ENCODE measurements at places on chromosomes 3 and 15.
A peak's percentile ranks its signal among the peaks of the same experiment; 100 is the strongest.

DNA sequence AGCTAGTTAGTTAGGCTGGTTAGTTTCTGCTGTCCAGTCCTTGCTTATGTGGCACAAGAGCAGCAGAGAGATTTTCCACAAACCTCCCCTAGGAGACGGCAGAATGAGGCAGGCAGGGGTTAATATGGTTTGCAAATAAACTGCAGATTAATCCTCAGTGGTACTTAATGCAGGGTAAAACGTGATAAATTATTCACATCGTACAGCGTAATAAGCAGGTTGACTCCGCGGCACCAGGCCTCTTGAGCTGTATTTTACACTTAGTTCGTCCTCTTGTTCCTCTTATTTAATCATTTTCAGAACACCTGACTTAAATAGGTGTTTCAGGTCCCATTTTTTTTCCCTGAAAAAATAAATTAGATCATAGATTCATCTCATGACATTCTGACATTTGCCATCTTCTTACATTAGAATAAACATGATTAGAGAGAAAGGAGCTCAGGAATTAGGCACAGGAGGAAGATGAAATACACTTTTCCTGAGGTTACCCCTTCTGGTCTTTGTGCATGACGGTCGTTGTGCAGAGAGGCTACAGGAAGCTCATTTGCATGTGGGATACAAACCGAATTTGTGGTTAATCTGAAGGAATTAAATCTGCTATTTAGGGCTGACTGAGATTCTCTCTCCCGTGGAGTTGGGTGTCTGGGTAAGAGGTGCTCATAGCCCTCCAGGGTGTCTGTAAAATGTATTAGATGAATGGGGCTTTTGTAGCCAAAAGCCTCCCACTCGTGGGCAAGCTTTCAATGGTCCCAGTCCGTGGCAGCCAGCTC lies 27.1 kb upstream of the VPS8 start:
- DNase-seq: no peak

GRCh38 chr3:127758013-127758412 lies 64.3 kb downstream of the MGLL start:
- no peak for DNase-seq

DNA sequence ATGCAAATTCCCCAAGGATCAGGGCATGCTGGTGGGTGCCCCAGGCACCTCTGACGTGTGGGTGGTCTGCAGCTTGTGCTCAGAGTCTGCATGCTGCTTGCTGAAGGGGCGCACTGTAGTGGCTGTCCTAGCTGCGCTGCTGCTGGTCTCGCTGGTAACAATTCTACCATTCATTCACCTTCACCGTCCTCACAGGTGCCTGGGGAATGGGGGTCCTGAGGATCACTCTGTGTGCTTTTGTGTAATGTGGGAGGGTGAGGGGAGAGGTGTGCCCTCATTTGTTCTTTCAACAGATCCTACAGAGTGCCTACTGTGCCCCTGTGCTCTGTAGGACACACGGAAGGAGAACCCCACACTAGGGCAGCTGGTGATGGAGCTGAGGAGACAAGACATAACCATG lies 2.1 kb upstream of the ITGA11 start:
- no peak for DNase-seq

GRCh38 chr3:12822725-12823373 lies 18.5 kb downstream of the RPL32 start:
- peak; percentile 25 for DNase-seq

DNA sequence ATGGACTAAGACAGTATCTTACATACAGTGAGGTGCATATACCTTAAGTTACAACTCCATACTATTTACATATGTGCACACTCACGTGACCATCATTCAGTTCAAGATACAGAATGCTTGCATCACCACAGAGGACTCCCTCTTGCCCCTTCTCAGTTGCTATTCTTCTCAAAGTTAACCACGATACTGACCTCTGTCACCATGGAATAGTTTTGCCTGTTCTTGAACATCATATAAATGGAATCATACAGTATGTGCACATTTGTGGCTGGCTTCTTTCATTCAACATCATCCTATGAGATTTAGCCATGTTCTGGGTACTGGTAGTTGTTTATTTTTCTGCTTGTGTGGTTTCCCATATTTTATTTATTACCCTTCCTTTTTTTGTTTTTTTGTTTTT lies 10.4 kb upstream of the ZSCAN2 start:
- DNase-seq: no peak

GRCh38 chr3:158273656-158274055 lies 163.8 kb downstream of the RSRC1 start:
- DNase-seq: no peak

- DNase-seq: no peak
These were observed 90.2 kb downstream of the EDEM1 start for GRCh38 chr3:5277612-5278236.

DNA sequence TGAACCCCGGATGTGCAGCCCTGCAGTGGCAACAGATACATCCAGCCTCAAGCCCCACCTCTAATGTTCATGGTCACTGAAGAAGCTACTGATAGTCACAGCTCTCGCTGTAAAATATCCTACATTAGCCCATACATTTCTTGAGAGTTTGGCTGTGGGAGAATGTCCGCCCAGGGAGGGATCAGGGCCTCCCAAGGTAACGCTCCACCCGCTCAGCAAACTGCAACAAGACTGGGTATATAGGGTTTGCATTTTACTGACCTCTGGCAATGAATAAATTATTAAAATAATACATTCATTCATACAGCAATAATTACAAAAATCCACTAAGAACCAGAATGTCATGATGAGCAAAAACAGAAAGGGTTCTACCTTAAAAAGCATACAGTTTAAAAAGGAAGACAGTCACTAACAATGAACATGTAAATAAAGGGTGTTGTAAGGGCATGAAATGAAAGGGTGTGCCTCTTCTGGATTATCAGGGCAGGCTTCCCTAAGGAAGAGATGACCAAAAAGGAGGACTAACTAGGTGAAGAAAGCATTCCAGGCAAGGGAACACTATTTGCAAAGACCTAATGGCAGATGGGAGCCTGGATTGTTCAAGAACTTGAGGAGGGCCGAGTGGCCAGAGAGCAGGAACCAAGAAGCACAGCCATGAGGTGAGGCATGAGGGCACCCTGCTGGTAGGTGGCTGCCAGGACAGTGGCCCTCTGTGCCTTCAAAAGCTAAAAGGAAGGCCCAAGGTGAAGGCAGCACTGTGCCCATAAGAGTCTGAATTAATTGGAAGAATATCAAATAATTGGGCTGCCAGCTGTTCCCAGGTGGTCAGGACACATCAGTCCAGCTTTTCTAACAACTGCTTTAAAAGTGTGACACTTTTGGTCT lies 28.1 kb upstream of the CTDSPL start:
- DNase-seq: no peak

- DNase-seq: no peak
These were observed 7.0 kb upstream of the KLF15 start for GRCh38 chr3:126364130-126364695.

DNA sequence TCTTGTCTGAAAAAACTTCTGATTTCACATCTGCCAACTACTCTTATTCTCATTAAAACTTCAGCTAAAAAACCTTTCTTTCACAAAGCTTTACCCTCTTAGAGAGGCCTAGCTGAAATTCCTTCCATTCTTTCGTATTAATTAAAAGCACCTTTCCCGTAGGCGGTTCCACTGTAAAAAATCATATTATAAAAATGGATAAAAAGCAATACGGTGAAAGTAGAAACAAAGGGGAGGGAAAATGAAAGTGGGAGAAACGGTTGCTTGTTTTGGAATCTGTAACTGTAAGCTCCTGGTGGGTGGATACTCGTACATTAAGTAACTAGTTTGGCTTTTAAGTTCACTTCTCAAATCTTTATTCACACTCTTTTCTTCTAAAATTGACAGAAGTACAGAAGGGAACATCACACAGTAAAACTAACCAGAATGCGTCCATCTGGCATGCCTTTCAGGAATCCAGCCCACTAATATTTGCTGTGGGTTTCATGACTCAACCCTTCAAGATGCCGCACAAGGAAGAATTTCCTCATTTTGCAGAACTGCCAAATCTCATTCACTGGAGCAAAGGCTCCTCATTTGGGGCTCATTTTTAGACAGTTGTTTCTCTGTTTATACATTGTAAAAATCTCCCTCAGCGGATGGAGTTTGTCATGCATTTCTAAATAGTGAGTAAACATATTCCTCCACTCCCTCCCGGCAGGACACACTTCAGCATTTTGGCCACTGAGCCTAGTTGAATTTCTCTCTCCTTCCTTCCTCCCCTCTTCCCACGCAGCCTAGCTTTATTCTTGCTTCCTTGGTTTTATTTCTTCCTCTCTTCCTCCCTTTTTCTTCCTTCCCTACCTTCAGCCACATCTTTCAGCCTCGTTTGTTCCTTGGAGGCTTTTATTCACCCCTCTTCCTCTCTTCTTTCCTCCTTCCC lies 419.5 kb upstream of the NAALADL2 start:
- DNase-seq: peak; percentile 88

DNA sequence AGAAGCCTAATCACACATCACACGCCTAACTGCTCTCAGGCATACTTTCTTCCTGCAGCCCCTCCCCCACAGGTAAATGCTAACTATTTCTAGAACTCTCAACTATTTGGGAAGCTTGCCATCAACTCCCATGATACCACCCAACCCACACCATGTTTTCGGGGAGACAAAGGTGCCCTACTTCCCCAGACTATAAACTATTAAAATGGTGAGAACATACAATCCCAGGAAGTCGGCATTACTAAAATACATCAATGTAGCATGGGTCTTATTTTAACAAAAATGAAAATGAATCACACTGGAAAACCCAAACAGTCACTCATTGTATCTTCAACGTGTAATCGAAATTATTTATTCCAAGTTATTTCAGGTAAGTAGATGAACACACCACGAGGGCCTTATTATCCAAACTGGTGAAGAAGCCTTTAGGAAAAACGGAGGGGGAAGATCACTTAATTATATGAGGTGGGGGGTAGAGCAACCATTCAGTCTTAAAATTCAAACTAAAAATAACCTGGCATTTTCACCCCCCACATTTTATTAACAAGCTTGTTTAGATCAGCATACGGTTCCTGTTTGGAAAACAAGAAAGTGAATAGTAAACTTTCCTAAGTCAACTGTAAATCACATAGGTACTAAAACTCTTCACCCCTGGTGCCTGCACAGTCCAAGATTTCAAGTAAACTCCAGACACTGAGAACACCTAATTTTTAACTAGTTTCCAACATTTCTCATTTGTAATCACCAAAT lies 1.9 kb downstream of the TBL1XR1 start:
- DNase-seq: peak; percentile 81

- DNase-seq: no peak
These were observed 15.3 kb upstream of the GNB5 start for GRCh38 chr15:52206446-52206845.

DNA sequence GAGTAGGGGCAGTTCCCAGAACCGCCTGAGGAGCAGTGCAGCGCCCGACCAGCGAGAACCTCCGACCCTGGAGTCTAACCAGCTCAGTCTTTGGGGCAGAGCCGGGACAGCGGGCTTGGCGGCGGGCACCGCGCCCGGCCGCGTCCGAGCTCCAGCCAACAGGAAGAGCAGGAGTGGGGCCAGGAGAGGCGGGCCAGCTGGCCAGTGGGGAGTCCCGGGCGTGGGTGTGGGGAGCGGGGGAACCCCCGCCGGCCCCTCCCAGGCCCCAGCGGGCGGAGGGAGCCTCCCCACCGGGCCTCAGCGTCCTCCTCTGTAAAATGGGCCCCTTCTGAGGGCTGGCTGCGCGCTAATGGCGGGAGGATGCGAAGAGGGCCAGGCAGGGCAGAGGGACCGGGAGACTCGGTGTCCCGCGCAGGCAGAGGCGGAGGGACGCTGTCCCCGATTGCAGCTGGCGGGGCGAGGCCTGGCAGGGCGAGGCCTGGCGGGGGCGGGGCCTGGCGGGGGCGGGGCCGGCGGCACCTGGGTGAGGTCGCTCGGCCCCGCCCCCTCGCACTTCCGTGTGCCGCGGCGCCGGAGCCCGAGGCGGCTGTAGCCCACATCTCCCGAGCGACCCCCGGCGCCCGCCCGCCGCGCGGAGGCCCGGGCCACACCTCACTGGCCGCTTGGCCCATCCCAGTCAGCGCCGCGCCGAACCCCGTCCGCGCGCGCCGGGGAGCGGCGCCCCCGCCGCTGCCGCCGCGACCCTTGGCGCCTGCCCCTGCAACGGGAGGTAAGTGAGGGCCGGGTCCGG lies at the start of gene PRKCD:
Gene PRKCD, plus strand, starts transcription at position 550 of the 790 bp plus-strand sequence. CDS start 17,214 bp downstream, outside the sequence.
- DNase-seq: peak; percentile 78

DNA sequence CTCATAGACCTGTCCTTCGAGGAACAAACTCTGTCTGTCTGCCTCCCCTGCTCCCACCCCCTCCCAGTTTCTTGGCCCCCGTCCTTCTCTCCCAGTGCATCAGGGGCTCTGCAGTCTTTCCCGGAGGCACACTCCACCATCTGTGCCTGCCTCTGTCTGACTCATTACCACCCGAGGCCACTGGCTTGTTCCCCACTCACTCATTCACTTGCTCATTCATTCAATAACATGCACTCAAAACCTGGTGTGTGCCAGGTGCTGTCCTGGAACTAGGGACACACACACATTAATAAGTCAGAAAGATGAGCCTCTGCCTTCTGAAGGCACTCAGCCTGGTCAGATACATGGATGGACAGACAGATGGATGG lies 12.4 kb downstream of the AMIGO3 start:
- DNase-seq: no peak

DNA sequence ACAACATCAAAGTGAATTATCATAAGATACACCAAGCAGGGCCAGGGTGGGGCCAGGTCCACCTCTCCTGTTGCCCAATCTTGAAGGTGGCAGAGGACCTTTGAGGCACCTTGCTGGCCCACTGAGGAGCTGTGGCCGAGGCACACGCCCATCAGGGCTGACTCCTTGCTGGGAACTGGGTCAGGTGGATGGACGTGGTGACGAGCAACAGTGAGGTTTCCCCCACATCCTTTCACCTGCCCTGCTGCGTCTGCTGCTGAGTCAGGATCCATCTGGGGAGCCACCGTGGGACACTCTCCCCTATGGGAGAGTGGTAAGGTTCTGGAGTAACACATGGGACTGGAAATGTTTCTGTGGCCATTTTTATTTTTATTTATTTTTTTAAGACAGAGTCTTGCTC lies 17.3 kb upstream of the FURIN start:
- no peak for DNase-seq

GRCh38 chr15:70063261-70063925 lies 34.3 kb downstream of the TLE3 start:
- DNase-seq: peak; percentile 47

DNA sequence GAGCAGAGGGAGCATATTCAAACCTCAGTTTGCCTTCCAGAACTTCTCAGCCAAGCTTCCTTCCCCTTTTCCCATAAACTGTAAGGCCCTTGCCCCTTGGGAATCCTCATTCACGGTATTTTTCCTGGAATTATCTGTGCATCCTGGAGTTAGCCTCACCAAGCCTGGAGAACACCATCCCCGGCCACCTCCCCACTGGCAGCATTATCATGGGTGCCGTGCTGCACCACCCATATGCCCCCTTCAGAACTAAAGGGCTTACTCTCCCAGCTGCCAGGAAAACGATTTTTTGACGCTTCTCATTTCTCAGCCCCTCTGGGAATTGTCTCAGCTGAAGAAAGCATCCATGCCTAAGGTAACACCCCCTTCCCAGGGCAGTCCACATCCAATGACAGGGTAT lies 20.9 kb upstream of the TBC1D21 start:
- DNase-seq: no peak

Data from tongue (tissue), 3 donors.